ENCODE measurements at places on chromosomes 13 and 19. TPM values are rescaled to one million over a fixed set of nuclear protein-coding genes. Genes with fewer than 3 reads are reported as not detected.
A peak's percentile ranks its signal among the peaks of the same experiment; 100 is the strongest.

NRTN gene
- total RNA-seq: 23.6 TPM

DNA sequence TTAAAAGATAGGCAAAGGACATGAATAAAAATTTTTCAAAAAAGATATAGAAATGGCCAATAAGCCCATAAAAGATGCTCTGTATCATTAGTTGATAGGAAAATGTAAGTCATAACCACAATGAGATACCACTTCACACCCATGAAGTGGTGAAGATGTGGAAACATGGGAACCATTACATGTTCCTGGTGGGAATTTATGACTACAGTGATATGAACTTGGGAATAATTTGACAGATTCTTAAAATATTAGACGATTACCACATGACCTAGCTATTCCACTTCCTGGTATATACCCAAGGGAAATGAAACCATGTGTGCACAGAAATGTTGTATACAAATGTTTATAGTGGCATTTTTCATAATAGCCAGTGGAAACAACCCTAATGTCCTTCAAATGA, 232.2 kb downstream of the GGACT start:
- DNase-seq: no peak

HMG20B gene
- total RNA-seq: 45.0 TPM

DNA sequence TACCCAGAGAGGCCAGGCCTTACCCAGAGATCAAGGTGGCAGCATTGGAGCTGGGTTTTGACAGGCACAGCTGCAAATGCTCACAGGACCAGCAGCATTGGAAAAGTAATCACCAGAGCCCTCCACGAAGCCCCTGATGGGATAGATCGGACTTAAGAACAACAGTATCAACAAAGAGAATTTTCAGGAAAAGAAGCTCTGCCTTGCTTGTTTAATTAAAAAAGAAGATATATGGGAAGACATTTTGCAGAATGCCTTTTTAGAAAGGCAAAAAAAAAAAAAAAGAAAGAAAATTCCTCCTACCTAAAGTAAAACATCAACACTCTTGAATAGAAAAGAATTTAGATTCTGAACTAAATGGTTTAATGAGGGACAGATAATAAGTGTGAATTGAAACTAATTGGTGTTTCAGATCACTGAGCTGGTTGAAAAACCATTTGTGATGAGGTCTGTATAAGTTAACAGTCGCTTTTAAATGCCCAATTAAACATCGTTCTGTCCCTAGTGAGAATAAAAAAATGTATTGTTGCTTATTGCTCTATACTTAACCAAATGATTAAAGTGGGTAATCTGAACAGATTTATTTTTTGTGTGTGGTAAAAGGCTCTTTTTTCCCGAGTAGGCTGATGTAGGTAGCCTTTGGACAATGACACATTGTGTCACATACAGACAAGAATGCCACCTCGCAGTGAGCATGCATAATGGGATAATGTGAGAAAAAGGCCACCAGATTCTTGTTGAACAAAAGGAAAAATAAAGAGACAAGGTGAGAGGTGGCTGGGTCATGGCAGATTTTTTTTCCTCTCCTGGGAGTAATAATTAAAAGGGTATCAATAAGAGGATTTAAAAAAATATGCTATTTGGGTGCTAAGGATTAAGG, 93.0 kb upstream of the ARGLU1 start:
- peak; percentile 16 for DNase-seq

- DNase-seq: peak; percentile 71
Observed at GRCh38 chr13:28324181-28324789, 170.6 kb downstream of the FLT1 start.

KLHL26 gene
- total RNA-seq: 1.1 TPM

GRCh38 chr13:42048684-42049453, 421 bp downstream of the DGKH start:
- peak; percentile 85 for DNase-seq

DNA sequence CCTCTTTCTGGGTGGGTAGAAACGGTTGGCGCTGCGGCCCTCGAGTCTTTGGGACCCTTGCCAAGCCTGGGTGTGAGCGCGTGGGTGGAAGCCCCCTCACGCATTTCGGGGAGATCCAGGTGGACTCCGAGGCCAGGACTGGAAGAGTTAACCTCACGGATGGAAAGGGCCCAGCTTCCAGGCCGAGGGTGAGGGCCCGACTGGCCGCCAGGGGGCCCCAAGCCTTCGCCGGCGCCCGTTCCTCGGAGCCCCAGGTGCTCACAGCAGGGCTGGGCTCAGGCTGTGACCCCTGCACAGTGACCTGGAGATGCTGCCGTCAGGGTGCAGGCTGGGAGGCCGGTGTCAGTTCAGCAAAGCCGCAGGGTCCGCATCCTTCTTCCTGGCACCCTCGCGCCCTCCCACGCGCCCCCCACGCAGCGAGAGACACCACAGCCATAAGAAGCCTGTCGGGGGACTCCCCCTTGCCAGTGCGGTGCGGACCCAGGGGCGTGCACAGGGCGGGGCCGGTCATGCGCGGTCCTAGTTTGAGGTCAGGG, 34.2 kb upstream of the TMEM255B start:
- no peak for DNase-seq

DNA sequence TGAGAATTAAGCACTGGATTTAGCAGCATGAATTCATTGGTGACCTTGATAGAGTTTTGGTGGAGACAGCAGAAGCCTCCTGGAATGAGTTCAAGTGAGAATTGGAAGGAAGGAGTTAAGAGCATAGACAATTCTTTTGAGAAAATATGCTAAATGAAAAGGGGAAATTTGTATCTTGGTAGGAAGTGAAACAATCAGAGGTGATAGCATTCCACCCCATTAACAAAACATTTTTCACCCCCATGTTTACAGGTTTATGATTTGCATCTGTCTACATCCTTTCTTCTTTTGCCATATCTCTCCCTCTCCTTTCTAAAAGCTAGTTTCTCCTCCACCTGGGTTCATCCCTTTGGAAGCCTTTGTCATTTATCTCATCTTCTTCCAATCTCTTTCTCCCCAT, 27.5 kb downstream of the LNX2 start:
- no peak for DNase-seq

DNA sequence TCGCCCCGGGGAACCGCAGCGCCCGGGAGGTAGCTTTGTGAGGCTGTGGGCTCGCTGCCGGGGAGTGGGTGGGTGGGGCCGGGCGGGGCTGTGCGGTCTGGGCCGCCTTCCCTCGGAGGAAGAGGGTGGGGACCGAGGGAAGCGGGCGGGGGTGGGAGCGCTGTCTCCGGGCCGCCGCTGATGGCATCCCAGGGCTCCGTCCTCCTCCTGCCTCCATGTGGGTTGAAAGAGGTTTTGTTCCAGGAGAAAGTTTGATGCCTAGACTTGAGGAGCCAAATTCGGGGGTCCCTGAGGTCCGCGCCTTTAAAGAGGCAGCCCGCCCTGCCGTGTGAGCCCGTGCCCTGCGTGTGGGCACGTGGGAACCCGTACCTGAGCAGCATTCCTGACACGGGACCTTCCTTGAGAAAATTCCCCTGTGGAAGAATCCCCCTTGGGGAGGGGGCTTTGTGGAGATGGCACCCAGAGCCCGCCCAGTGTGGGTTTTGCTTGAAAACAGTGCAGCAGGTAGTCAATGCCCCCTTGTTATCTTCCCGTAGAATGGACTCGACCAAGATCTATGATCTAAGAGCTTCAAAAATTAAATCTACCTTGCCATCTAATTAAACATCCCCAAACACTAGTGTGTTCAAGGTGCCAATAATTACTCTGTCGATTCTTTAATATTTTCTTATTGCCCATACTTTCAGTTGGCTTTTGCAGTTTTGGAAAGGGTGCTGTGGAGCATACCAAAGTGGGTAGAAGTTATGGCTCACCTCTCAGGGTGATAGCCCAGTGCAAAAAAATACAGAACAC, 107.8 kb downstream of the RXFP2 start:
- DNase-seq: peak; percentile 44

VSTM1 gene
- total RNA-seq: not detected

- no peak for DNase-seq
Observed at GRCh38 chr13:47628666-47629065, 372.4 kb downstream of the SUCLA2 start.

PDE4C gene
- 0.81 TPM for total RNA-seq

DNA sequence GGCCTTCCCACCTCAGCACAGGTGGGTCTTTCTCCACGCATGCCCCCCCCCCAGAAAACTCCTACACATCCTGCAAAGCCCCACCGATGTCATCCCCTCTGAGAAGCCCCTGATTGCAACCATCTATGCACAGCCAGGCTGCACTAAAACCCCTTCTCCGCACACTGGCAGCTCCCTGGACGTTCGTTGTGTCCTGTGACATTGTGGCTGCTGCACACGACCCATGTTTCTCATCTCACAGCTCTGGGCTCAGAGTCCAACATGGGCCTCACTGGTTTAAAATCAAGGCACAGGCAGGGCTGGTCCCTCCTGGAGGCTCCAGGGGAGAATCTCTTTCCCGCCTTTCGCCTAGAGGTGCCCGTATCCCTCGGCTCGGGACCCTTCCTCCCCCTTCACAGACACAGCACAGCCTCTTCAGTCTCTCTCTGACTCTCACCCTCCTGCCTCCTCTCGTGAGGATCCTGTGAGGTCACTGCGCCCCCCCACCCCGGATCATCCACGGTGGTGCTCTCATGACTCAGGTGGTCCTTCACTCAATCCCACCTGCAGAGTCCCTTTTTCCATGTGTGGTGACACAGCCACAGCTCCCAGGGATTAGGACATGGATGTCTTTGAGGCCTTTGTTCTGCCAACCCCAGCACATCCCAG, 71.2 kb downstream of the GADD45B start:
- no peak for DNase-seq

FOXA3 gene
- total RNA-seq: 0.45 TPM

DNA sequence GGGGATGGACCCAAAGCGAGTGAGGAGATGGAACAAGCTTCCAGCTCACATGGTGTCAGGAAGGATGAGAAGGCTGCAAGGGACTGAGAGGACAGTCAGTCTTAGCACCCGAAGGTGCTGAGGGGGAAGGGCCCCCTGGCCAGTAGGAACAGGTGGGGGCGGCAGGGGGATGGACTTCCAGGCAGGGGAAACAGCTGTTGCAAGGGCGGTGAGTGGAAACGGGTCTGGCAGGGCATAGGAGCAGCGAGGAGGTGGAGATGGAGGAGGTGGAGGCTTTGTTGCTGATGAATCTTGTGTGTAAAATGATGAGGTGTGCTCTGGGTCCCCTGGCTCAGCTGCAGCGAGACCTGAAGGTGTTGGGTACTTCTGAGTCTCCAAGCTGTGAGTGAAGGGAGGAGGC, 1.2 kb downstream of the MAP1S start:
- peak; percentile 73 for DNase-seq

DNA sequence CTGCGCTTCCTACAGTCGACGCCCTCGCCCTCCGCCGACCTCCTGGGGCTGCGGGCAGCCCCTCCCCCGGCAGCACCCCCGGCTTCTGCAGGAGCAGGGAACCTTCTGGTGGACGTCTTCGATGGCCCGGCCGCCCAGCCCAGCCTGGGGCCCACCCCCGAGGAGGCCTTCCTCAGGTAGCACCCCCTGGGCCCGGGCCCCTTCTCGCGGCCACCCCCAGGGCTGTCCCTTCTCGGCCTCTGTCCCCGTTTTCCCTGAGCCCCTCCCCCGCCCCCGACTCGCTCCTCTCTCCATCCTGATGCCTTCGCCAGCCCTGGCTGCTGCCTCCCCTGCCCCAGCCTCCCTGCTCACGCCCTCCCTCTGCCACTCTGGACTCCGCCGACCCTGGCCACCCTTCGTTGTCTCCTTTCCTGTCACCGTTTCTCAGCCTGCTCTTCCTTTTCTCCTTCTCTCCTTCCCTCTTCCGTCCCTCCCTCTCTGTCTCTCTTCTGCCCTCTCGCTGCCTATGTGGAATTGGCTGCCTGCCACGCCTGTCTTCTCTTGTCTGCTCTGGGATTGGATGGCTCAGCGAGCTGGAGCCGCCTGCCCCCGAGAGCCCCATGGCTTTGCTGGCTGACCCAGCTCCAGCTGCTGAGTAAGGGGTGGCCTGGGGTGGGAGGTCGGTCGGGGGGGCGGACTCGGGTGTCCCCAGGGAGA, 11.0 kb downstream of the FUZ start:
- DNase-seq: peak; percentile 55

BCAM gene
- 15.5 TPM for total RNA-seq

- peak; percentile 96 for DNase-seq
Observed at GRCh38 chr13:33125821-33126570, 109.8 kb downstream of the KL start.

- DNase-seq: no peak
Observed at GRCh38 chr13:29386246-29386645, 209.2 kb downstream of the SLC7A1 start.

NLRP11 gene
- total RNA-seq: 4.9 TPM

OR4F17 gene
- 0.08 TPM for total RNA-seq

- no peak for DNase-seq
Observed at GRCh38 chr19:28468701-28469459, 744.1 kb downstream of the UQCRFS1 start.

GRCh38 chr13:110113284-110113764, 193.6 kb downstream of the COL4A1 start:
- DNase-seq: no peak

- DNase-seq: no peak
Observed at GRCh38 chr13:105008604-105009003, 1526.9 kb downstream of the EFNB2 start.

PRODH2 gene
- not detected for total RNA-seq

DNA sequence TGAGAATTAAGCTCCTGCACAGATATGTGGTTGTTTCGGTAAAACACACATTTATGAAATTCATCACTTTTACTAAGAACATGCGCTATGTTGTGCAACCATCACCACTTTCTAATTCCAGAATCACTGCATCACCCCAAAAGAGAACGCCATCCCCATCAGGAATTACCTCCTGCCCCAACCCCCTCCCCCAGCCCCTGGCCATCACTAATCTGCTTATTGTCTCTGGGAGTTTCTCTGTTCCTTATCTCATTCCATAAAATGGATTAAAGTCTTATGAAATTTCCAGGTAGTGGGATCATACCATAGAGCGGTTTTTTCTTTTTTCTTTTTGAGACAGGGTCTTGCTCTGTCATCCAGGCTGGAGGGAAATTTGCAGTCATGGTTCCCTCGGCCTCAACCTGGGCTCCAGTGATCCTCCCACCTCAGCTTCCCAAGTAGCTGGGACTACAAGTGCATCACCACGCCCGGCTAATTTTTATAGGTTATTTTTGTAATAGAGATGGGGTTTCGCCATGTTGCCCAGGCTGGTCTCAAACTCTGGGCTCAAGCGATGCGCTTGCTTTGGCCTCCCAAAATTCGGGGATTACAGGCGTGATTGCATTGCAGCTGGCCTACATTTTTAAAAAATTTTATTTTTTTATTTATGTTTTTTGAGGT, 3.5 kb downstream of the ZSCAN5B start:
- no peak for DNase-seq

DNA sequence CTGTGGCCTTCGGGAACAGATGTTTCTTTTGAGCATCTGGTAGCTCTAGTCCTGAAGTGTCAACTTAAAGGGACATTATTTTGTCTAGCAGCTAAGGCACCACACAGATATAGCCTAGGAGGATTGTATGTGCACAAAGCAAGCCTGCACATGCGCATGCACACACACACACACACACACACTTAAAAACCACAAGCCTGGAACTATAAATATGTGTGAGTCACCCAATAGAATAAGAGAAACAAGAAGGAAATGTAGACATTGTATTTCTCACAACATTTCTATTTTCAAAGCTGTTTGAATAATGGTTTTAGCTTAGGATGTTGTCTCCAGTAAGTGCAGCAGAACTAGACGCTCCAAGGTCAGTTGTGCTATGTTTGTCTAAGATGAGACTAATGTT, 516.5 kb downstream of the SUCLA2 start:
- no peak for DNase-seq

- DNase-seq: no peak
Observed at GRCh38 chr19:4030981-4031380, 23.4 kb downstream of the PIAS4 start.

CYP2S1 gene
- total RNA-seq: not detected

ZNF583 gene
- total RNA-seq: 4.0 TPM

Data from SJCRH30 (cell line).